ENCODE measurements at places on chromosomes 6 and 20. TPM values are rescaled to one million over a fixed set of nuclear protein-coding genes. Genes with fewer than 3 reads are reported as not detected.

The ASIP gene
- total RNA-seq, result 1.3 TPM

The NRSN1 gene
- total RNA-seq, result not detected

The NELFE gene
- 47.8 TPM for total RNA-seq

The PTPRK gene
- 3.4 TPM for total RNA-seq

The PEX6 gene
- 10.0 TPM for total RNA-seq

The GLP1R gene
- total RNA-seq, result 0.10 TPM

The USP49 gene
- 3.5 TPM for total RNA-seq

The TCF15 gene
- total RNA-seq, result not detected

The SASH1 gene
- total RNA-seq, result 1.7 TPM

The MEP1A gene
- total RNA-seq, result not detected

The CST5 gene
- total RNA-seq, result not detected

The CFB gene
- total RNA-seq, result 3.1 TPM

The PANK2 gene
- total RNA-seq, result 77.3 TPM

The RHAG gene
- not detected for total RNA-seq

The HLA-DQB2 gene
- total RNA-seq, result 1.0 TPM

The OPRL1 gene
- 1.3 TPM for total RNA-seq

The CALHM6 gene
- total RNA-seq, result 19.7 TPM

The SIRPB1 gene
- total RNA-seq, result 22.8 TPM
